ENCODE measurements at places on chromosomes 16 and 17.

- no peak for DNase-seq
These were observed 30.2 kb upstream of the RASD1 start for GRCh38 chr17:17526369-17526768.

DNA sequence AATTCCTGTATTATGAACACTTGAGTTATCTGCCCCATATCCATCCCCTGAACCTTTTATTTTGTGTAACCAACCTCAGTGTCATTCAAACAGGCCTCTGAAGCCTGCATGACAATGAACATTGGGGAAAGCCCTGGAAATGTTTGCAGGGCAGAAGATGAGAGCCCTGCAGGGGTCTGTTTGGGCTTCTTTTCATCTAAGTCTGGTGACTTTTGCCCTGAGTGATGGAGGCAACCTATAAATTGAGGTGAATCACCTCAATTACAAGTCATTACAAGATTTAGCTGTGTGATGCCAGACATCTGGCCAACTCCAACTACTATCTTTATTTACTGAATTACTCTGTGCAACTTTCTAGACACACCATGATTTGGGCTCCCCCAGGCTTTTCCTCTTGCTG lies 189.2 kb downstream of the MAF start:
- no peak for DNase-seq

DNA sequence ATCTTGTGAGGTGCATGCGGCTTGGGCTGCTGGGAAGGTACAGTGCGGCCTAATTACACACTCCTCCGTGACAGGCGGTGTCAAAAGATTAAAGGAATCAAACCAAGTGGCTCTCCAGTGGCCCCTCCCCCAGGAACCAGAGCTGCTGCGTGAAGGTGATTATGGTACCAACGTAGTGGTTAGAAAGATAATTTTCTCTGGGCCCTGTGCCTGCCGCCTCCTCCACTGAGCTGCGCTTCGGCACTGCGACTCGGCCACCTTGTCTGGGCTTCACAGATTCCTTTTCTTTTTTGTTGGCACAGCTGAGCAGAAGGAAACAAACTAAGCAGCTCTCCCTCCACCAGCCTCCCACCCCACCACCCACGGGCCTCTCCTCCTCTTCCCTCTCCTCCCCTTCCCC lies 113.2 kb upstream of the SDK2 start:
- no peak for DNase-seq

DNA sequence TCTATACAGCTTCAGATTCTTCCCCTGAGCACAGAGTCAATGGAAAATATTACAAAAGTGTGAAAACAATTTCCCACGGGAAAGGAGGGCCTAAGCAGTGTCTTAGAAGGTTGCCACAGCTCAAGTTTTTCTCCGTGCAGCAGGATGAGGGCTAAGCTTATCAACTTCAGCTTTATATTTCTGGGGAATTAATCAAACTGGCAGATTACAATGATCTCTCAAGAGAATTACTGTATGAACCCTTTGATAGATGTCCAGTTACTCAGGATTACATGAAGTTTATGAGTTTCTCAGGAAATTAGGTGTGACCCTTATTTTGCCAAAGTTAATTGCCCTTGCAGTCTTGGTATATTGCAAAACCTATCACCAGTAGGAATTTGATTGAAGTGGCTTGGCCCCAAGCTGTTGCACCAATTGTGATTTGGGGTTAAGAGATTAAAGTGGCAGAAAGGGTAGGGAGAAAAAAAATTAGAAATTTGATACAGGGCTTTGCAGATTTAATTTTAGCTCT lies 298.4 kb downstream of the MAP2K6 start:
- DNase-seq, result no peak

GRCh38 chr16:79169239-79169638 lies 431.3 kb downstream of the MAF start:
- DNase-seq, result no peak

GRCh38 chr16:84749815-84750214 lies 50.0 kb downstream of the USP10 start:
- no peak for DNase-seq

GRCh38 chr17:66387392-66387981 lies 85.1 kb downstream of the PRKCA start:
- DNase-seq, result no peak

DNA sequence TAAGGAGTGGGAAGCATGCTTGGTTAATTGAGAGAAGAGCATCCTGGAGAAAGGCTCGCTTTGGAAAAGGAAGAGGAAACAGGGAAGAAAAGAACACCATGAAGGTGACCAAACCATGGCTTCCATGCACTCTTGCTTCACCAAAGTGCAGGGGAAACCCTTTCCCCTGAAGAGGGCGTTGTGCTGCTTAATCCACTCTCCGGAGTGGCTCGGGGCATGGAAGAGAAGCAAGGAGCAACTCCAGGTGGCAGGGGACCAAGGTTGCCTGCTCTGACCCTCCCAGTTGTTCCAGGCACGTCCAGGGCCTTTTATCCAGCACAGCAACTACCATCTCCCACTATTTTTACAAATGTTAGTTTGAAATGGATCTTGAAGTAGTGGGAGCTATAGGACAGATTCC lies 108.1 kb downstream of the STX8 start:
- DNase-seq, result no peak

GRCh38 chr16:26386096-26386495 lies 680.6 kb upstream of the C16orf82 start:
- DNase-seq, result no peak

GRCh38 chr16:72796222-72796621 lies 251.7 kb downstream of the ZFHX3 start:
- no peak for DNase-seq

DNA sequence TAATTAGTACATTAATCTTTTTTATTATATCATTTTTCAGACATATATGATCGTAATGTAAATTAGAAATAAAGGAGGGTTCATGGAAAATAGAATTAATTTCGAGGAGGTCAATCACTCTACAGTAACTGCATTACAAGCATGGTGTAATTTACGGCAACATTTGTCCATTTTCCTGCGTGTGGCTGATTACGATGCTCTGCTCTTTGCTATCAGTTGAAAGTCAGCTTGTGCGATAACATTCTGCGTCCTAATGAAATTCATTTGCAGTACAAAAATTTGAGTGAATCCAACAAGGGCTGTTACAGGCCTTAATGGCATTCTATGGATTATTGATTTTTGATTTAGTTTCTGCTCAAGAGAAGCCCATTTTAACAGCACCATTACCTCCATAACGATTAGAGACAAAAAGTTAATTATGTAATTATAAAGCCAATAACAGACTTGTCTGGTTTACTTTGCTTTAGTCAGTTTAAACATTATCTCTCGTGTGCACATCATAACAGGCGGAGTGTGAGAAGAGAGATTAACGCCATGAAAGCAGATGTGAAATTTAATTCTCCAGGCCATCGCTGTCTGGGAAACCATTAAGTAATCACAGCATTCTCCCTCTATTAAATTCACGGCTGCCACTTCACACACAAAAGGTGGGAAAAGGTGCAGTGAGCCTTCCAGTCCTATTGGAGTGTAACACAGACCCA lies 256.4 kb upstream of the IRX3 start:
- no peak for DNase-seq

- peak; percentile 84 for DNase-seq
These were observed 918 bp upstream of the NLRC3 start for GRCh38 chr16:3578121-3578520.

GRCh38 chr17:68697850-68698361 lies 96.7 kb upstream of the FAM20A start:
- no peak for DNase-seq

DNA sequence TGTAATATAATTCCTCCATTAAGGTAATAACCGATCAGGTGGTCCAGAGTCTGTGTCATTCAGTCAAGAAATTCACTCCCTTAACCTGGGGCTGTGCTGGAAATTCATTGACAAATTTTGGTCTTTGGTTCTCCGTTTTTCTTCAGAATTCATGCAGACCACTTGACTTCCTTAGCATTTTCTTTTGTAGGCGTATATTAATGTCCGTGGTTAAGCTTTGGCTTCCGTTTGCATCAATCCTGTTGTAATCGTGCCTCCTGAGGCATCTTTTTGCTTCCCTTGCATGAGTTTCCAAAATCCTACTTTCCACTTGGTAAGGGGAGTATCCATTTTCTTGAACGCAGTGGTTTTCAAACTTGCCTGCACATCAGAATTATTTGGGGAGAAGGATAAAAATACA lies 9.0 kb downstream of the LRRC37B start:
- no peak for DNase-seq

DNA sequence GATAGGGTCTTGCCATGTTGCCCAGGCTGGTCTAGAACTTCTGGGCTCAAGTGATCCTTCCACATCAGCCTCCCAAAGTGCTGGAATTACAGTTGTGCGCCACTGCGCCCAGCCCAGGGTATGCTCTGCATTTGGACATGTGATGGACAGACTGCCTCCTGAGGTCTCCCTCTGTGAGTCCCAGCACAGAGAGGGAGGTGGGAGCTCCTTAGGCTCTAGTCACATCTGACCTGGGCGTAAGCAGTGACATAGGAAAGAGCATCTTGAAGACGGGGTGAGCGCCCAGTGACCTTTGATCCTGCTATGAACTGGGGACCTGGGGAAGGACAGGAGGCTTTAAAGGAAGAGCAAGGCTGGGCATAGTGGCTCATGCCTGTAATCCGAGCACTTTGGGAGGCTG lies 2.2 kb upstream of the GFAP start:
- DNase-seq, result no peak

- DNase-seq, result no peak
These were observed 1.0 kb downstream of the CMTM4 start for GRCh38 chr16:66695471-66695934.

DNA sequence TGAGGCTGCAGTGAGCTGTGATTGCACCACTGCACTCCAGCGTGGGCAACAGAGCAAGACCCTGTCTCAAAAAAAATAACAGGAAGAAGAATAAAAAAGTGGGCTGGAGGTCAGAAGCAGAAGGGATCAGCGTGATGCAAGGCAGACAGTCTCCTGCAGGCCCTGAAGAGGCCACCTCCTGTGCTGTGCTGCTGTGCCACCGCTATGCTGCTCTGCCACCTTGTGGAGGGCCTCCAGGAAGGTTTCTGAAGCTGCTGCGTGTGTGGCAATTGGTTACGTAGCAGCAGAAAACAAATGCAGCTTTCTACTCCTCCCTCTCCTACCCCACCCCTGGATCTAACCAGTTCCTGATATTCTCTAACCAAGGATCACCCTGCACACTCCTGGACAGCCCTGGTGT lies 815.5 kb downstream of the KCNJ18 start:
- DNase-seq, result no peak

GRCh38 chr17:15090533-15090932 lies 174.6 kb downstream of the PMP22 start:
- no peak for DNase-seq

DNA sequence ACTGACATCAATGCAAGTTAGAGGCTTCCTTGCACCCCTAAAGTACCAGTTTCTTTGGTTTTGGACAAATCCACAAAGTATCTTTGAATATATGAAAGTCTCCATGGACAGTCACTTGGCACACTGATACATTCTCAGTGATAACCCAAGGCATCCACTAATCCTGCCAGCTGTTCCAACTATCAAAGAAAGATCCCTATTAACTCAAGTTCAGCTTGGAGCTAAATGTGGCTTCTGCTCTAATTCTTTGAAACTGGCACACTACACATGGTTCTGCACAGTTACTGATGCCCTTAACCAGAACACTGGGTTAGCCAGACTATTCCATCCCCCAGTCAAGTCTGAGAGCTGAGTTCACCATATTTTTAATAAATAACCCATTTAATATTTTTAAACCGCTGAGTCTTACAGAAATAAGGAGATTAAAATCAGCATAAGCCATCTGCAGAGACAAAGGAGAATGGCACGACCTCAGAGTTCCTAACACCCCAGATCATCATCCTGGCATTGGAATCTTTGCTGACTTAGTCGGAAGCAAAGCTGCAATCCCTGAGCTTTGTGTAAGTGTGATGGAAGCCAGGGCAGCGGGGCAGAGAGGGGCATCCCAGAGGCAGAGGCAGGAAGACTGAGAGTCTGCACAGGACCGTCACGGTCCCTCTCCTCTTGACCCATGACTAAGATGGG lies 6.3 kb downstream of the CACNG1 start:
- peak; percentile 17 for DNase-seq

DNA sequence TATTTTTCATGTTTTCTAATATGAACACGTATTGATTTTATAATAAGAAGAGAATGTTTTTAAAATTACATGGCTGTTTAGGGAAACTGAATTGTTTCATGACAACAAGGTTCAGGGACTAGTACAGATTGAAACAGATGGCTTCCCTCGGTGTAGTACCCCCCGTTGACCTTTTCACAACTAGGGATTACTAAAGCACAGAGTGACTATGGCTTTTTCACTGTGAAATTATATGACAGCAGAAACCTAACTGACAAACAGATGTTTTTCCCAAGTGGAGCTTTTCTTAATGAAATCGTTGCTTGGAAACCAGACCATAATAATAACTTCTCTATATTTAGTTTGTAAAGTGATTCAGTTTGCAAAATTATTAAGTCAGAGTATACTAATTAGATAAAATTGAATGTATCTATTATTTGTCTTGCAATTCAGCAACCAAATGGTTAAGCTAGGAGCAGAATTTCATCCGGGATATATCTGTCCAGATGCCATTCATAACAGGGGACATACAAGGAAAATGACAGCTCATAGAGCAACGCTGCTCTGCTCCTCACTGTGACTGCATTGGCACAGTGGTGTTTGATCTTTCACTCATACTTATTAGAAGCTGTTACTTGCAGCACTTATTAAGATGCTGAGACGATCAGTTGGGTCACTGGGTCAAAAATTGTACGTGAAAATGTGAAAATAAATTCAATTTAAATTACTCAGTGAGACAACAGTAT lies 111.7 kb downstream of the TANGO6 start:
- DNase-seq, result no peak

GRCh38 chr17:73427198-73427597 lies 115.4 kb upstream of the CDC42EP4 start:
- DNase-seq, result no peak

DNA sequence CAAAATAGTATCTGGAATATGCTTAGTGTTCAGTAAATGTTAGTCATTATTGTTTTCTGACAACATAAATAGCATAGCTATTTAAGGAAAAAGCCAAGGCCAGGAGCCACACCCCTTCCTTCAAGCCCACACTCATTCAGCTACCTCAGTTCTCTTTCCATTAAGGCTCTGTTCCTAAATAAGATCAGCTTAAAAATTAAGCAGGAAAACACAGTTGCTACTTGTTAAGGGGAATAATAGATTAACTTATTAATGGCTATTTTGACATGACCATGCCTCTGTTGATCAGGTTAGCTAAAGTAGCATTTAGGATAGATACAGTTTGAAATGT lies 158.1 kb downstream of the CHD9 start:
- no peak for DNase-seq

DNA sequence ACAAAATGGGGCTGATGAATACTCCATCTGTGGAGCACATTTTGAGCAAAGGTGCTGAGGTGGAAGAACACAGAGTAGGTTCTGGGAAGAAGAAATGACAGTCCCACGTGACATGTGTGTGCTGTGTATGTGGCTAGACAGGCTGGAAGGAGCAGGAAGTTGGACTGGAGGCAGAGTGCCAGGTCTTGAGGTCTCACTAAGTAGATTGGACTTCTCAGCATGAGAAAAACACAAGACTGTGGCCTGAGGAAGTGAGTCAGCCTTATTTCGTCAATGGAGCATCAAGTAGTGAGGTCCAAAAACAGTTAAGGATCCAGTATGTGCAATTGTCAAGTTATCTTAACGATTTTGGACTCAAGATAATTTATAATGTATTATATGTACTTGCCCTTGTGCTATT lies 736.5 kb downstream of the KCNJ2 start:
- no peak for DNase-seq

- DNase-seq, result no peak
These were observed 21.6 kb downstream of the VAC14 start for GRCh38 chr16:70779361-70779760.
